Osteoblast (primary cell): ENCODE measurements at places on chromosomes 4 and X. TPM values are rescaled to one million over a fixed set of nuclear protein-coding genes. Genes with fewer than 3 reads are reported as not detected.

DNA sequence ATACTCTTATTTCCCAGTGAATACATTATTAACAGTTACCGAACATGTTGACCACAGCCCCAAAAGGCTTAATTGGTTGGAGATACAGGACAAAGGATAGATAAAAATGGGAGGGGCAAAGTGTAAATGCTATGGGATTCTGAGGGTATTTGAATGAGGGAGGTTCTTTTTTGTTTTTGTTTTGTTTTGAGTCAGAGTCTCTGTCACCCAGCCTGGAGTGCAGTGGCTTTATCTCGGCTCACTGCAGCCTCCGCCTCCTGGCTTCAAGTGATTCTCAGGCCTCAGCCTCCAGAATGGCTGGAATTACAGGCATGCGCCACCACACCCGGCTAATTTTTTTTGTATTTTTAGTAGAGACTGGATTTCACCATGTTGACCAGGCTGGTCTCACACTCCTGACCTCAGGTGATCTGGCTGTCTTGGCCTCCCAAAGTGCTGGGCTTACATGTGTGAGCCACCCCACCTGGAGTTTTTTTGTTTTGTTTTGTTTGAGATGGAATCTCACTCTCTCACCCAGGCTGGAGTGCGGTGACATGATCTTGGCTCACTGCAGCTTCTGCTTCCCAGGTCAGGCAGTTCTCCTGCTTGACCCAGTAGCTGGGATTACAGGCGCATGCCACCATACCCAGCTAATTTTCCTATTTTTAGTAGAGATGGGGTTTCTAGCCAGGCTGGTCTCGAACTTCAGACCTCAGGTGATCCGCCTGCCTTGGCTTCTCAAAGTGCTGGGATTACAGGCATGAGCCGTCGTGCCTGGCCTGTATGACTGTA is 9.0 kb downstream of the UBE2K start:
- DNase-seq: no peak

The TRIM60 gene
- total RNA-seq: not detected in 2 replicates

- DNase-seq: peak; percentile 1
Measured at GRCh38 chr4:74284053-74284452, 24.2 kb upstream of the EPGN start.

- no peak for DNase-seq
Measured at GRCh38 chr4:77336411-77337142, 179.6 kb downstream of the CCNG2 start.

- DNase-seq: no peak
Measured at GRCh38 chr4:184962125-184962638, 56.1 kb upstream of the HELT start.

The CCNG2 gene
- 45.4 and 49.2 TPM in 2 replicates for total RNA-seq

The TMPRSS11A gene
- total RNA-seq: not detected in 2 replicates

GRCh38 chr4:125368146-125368545 is 53.4 kb downstream of the FAT4 start:
- peak; percentile 45 for DNase-seq

GRCh38 chrX:68252664-68253063 is 180.6 kb downstream of the OPHN1 start:
- DNase-seq: no peak

The NHS gene
- 10.5 and 16.8 TPM in 2 replicates for total RNA-seq

The GSPT2 gene
- total RNA-seq: 6.5 and 7.2 TPM in 2 replicates

The RADX gene
- total RNA-seq: 1.2 and 1.4 TPM in 2 replicates

DNA sequence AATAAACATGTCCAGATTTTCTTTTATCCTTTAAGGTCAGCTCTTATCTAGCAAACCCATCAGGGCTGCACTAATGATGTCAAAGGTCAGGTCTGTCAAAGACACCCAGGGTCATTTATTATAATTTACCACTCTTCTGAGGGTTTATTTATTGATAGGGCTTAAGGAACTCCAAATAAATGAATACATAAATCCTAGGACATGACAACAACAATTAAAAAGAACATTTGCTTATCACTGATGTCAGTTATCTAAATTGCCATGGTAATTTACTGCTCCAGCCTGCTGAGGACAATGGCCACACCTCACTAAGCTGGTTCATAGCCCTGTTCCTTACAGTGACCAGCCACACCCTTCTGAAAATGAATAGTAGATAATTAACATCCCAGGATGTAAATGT is 317.1 kb downstream of the UNC5C start:
- no peak for DNase-seq
